ENCODE measurements at places on chromosomes 5 and 9.

DNA sequence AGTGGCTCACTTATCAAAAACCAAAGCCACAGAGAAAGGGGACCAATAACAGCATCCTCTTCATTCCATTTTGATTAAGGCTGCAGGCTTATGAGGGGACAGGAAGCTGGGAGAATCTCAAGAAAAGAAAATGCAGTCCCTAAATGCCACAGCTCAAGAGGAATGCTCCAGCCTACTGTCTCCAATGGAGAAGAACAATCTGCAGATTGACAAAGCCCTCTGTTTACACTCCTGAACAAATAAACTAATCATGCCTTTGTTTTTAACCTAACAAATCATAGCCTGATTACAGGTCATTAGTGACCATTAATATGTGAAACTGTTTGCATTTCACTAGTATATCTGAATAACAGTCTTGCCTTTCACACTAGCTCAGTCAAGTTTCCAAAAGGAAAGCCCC is 26.5 kb downstream of the PPP2R2B start:
- no peak for DNase-seq

- no peak for DNase-seq
Observed at GRCh38 chr5:6166698-6167394, 211.5 kb downstream of the MED10 start.

GRCh38 chr5:119290161-119290569 is 65.7 kb upstream of the TNFAIP8 start:
- no peak for DNase-seq

DNA sequence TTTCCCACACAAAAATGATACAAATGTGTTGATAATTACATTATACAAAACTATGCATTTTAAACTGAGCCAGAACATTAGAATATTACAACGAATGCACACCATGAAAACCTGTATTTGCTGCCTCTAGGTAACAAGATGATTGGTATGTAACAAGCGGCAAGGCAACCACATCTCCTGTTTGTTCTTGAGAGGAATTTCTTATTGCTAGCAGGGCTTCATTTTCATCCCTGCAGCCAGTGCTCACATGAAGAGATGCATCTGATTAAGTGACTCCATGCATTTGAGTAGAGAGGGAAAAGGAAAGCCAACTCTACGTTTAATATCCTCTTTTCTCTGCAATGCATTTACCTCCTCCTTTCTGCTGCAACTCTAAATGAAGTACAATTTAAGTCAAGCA is 36.6 kb downstream of the FRMD3 start:
- DNase-seq = no peak

GRCh38 chr9:87063871-87064270 is 116.6 kb upstream of the GAS1 start:
- no peak for DNase-seq

DNA sequence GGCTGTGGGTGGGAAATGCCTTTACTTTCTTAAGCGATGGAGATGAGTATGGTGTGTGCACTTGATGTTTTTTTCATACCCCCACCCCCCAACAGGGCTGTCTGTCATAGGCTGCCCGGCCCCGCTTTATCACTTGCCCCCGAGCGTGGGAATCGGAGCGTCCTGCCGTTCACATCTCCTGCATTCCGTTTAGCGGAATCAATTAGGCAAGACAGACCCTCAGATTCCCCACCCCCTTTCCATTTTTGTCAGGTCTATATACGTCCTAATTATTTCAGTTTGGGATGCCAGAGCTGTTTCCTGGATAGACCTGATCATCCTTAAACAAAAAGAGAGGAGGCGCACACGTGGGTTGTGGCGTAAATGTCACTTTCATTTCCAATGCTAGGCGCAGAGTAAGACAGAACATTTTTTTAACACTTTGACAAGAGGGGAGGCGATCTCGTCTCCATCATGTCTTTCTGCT is 217.2 kb downstream of the MEF2C start:
- no peak for DNase-seq

GRCh38 chr9:71895117-71895516 is 15.9 kb downstream of the ABHD17B start:
- DNase-seq = no peak

All from dermis microvascular lymphatic vessel endothelial cell (primary cell).